ENCODE measurements at places on chromosomes 4 and X.

DNA sequence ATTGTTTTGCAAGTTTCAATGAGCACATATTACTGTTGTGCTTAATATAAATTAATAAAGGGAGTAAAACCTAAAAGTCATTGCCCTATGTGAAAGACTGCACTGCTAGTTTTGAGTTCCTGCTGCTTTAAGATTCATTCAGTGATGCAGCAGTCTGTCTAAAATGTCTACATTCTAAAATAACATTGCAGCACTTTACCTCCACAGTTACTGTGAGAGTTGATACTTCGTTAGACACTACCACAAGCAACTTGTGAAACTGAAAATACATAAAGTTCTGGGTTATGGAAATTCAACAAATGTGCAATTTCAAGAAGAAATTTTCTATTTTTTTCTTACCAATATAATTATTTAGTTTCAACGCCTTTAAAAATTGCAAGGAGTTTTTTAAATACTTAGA lies 1175.2 kb upstream of the DIAPH2 start:
- DNase-seq = no peak

- no peak for DNase-seq
Measured at GRCh38 chr4:62377700-62378099, 1177.6 kb downstream of the ADGRL3 start.

- DNase-seq = no peak
Measured at GRCh38 chr4:14152834-14153519, 525.5 kb upstream of the BOD1L1 start.

DNA sequence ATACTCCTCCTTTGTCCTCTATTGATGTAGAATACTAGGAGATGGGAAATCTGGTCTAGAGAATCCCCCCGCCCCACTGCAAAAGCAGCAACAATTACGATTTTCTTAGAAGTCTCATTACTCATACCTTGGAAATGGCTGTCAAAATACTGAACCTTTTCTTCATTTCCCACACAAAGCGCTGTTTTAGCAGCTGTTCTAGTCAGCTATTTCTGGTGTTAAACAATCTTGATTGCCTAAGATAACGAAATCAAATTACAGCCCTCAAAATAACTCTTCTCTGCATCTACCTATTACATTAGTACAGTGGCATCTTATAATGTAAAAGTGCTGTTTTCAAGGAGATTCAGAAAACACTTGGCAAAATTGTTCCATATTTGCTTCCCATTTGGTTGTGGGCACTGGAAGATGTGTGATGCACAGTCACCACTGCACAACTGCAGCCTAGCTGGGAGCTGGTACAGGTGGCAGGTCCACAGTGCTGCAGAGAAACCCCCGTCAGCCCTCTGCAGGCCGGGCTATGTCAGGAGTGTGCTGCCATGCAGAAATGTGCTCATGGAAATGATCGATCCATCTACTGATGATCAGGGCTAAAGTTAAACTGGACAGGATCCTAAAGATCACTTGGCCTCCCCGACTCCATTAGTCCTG lies 50.4 kb downstream of the TBC1D9 start:
- DNase-seq = no peak

GRCh38 chrX:111447298-111447697 lies 35.3 kb upstream of the DCX start:
- no peak for DNase-seq

- DNase-seq = no peak
Measured at GRCh38 chr4:108272046-108272445, 103.3 kb upstream of the LEF1 start.

DNA sequence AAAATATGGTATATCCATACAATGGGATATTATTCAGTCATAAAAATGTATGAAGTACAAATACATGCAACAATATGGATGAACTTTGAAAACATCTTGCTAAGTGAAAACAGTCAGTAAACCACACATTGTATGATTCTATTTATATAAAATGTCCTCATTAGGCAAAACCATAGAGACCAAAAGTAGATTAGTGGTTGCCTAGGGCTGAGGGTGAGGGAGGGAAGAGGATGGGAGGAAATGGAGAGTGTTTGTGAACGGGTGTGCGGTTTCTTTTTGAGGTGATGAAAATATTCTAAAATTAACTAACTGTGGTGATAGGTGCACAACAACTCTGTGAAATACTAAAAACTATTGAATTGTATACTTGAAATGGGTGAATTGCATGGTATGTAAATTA lies 29.6 kb downstream of the TEX11 start:
- no peak for DNase-seq

DNA sequence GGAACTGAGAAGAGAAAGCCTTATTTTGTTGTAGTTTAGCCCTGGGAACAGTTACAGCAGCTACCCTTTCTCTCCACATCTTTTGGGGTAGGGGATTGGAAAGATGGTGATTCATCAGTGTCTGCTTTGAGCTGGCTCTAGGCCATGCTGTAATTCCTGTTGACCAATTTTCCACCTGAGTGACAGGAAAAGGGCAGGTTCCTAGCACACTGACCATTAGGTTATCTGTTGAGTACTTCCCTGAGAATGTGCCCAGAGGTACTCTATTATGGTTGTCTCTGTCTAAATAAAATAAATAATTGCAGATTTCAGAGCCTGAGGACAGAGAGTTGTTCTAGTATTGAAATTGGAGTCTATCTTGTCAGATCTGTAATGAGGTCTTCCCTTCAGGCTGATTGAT lies 109.0 kb downstream of the ENOX2 start:
- no peak for DNase-seq

- DNase-seq = no peak
Measured at GRCh38 chr4:122706511-122706910, 26.0 kb upstream of the BBS12 start.

DNA sequence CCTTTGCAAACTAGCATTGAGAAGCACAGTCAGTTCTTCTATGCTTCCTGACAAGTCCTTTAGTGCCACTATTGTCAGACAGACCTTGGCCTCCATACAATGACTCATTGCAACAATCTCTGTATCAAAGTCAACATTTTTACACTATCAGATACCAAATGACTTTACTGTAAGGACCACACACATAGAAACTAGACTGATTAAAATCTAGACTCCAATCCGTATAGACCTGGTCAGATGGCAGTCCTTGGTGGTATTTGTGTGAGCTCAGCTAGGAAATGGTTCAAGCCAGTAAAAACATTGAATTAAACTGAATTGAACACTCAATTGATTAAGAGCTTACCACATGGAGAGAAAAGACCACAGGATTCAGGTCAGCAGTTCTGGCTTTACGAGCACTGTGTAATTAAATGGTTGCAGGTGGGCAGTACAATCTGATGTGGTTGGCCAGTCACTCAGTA lies 549.8 kb upstream of the LCORL start:
- DNase-seq = no peak

- no peak for DNase-seq
Measured at GRCh38 chrX:120402369-120402768, 40.5 kb downstream of the ATP1B4 start.

DNA sequence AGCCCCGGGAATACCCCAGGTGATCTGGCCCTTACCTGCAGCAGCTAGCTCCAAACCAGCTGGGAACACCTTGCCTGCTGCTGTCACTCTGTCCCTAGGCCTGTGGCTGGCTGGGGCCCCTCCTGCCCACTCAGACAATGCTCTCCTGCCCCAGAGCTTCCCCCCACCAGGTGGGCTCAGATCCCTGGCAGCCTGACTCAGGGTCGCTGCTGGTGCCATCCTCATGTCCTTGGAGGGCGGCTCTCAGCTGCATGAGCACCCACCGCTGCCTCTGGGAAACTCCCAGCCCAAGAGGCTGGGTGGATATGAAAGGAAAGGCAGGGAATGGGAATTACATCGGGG lies 15.8 kb downstream of the C4orf50 start:
- DNase-seq = no peak

- no peak for DNase-seq
Measured at GRCh38 chr4:85733798-85734197, 258.8 kb downstream of the ARHGAP24 start.

DNA sequence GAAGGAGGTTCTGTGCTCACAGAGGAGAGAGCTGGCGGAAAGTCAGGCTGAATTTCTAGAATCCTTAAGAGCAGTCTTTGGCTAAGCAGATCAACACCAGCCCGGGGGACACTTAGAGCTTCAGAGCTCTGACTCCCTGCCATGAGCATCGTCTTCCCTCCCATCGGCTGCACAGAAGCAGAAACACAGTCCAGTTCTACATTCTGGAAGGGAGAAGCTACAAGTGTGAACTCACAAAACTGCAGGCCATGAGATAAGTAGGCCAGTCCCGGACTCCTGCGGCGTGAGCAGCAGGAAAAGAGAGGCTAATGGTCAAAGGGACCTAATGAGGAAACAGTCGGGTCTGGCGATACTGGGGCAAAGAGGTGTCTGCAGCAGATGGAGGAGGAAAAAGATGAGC lies 211.5 kb downstream of the DHX15 start:
- no peak for DNase-seq

DNA sequence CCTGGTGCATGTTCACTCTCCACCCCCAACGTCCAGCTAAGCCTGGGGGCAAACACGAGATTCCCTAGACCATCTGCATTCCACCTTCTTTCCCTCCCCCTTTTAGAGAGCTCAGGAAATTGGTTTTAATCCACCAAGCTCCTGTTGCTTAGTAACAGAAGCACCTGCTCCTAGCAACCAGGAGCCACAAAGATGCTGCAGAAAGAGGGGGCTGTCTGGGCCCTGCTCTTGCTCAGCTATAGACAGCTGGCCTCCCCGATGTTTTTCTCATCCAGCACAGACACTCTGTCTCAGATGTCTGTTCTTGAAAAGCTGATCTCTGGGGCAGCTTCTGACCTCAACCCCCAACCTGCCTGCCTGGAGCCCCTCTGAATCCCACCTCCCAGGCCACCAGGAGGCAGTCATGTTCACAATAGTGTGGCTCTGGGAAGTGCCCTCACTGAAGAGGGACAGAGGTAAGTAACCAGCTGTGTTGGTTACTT lies 71.5 kb downstream of the SLC16A2 start:
- peak; percentile 12 for DNase-seq

- no peak for DNase-seq
Measured at GRCh38 chr4:177455561-177455970, 13.3 kb upstream of the AGA start.

DNA sequence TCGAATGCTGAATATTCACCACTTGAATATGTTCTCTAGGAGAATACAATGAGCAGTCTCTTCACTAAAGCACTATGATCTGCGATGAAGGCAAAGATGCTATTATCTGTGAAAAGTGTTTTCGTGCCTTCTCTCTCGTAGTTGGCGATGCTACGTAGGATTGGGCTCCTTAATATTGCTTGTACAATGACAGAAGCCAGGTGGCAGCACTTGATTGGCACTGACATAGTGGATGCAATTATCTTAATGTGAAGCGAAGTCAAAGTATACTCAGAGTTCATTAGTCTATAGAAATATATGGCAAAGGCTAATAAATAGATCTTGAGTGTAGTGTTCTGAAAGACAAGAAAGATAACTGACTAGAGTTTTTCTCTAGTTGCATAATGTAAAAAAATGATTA lies 1135.7 kb upstream of the AGA start:
- no peak for DNase-seq

- DNase-seq = no peak
Measured at GRCh38 chr4:168408620-168409019, 71.7 kb downstream of the DDX60L start.

DNA sequence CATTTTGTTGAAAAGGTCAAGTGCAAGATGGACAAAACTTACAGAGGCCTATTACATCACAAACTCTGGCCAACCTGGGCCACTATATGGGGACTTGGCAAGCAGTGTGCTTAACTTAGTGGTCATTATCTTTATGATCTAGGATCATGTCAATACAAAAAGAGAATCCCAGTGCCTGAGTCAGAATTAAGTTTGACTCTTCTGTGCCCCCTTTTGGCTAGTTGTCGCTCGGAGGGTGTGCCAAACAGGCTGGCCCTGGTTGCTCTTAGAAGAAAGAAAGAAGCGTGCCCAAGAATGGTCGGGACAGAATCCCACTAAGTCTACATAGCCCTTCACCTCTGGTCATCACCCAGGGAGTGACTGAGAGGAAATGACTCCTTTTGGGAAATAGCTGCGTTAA lies 100.1 kb downstream of the EIF4E start:
- DNase-seq = peak; percentile 32

DNA sequence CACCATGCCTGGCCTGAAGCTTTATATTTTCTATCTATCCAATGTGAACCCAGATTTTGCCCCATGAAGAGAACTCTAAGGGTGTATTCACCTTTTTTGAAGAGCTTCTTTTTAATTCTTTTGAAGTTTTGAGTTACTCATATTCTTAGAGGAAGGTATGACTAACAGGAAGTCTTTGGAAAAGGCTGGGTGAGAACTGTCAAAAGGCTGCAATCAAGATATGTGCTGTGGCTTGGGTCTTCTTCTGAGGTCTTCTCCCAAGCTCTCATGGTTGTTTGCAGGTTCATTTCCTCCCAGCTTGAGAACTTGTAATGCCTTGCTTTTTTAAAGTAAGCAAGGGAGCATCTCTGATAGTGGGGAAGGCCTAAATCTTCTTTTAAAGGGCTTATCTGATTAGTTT lies 3.1 kb upstream of the C4orf17 start:
- no peak for DNase-seq

DNA sequence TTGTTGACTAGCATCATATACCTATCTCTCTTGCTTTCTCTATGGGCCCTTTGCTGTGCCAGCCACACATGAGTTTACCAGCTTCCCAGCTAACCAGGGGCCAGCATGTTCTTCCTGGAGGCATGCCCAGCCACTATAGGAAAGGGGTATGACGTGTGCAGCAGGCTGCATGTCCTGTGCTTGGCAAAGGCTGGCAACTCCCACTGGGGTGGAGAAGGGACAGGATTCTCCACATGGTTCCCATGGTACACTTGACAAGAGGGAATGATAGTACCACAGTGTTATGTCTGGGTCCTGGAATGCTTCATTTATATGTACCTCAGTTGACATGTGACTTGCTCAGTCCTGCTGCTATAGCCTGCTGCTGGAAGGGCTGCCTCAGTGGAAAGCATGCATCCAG lies 78.8 kb downstream of the TMEM164 start:
- DNase-seq = no peak

DNA sequence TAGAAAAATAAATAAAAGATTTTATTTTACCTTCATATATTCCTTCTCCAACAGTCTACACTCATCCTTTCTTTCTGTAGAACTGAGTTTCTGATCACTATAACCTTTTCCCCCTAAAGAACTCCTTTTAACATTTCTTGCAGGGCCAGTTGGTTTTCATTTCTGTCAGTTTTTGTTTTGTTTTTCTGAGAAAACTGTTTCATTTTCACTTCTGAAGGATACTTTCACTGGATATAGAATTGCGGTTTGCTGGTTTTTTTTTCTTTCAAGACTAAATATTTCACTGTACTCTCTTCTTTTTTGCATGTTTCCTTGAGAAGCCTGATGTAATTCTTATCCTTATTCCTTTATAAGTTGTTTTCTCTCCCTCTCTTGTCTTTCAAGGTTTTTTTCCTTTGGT lies 90.4 kb upstream of the EOLA2 start:
- no peak for DNase-seq

- no peak for DNase-seq
Measured at GRCh38 chrX:48617542-48618340, 20.4 kb downstream of the WDR13 start.

GRCh38 chr4:73707918-73708577 lies 32.3 kb upstream of the CXCL8 start:
- no peak for DNase-seq

DNA sequence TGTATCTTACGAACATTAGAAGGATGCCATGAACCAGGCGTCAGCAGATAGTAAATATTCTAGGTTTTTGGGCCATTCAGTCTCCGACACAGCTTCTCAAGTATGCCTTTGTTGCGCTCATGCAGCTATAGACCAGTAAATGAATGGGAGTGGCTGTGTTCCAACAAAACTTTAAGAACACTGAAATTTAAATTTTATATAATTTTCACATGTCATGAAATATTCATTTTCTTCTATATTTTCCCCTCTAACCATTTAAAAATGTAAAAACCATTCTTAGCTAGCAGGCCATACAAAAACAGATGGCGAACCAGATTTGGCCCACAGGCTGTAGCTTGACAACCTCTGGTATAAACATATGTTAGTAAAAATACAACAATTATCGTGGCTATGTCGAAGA lies 151.8 kb upstream of the KIT start:
- DNase-seq = no peak
